ENCODE measurements at places on chromosomes 7 and 10.

DNA sequence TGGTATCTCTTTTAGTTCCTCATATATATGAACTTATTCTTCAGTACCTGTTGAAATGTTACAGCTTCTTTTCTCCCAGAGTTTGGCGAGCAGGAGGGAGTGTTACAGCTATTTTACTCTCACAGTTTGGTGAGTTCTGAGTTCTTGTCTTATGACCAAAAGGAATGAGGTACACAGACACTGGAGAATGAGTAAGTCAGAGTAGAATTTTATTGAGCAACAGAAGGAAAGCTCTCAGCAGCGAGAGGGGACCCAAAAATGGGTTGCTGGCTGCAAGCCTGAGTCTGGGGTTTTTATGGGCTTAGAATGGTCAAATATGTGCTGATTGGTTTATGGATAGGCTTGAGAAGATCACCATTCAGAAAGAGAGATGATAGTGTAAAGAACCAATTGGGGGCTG lies 175.2 kb downstream of the CDK14 start:
- DNase-seq, result no peak

GRCh38 chr10:70274643-70275042 lies 9.2 kb downstream of the NPFFR1 start:
- no peak for DNase-seq

GRCh38 chr7:103613655-103614642 lies 167.9 kb upstream of the SLC26A5 start:
- DNase-seq, result no peak

- DNase-seq, result no peak
Measured at GRCh38 chr10:51008346-51008745, 65.9 kb upstream of the PRKG1 start.

DNA sequence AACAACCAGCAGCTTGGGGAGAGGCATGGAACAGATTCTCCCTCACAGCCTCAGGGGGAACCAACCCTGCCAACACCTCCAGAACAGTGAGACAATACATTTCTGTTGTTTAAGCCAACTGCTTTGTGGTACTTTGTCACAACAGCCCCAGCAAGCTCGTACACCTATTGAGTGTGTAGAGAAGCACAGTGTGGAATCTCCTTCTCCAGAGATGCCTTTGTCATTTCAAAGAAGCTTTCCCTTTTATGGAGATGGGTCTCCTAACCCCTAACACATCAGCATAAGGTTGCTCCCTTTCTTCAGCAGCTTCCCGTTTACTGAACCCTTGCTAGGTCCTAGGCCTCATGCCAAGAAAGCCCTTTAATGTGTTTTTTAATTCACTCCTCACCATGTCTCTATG lies 60.7 kb upstream of the AGK start:
- no peak for DNase-seq

DNA sequence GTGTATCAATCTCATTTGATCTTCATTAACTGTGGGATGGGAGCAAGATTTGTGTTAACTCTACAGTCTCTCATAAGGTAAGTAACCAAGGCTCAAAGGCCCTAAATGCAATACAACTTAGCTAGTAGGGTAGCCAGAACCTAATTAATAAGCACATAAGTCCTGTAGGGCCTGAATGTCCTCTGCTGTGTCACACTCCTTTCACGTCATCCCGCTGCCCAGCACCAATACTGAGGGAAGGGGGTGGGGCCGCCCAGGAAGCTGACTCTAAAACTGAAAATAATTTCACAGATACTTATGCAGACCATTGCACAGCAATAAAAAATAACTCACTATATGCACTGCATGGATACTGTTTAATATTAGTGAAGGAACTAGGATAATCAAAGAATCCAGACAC lies 13.7 kb downstream of the CCDC6 start:
- DNase-seq, result no peak

DNA sequence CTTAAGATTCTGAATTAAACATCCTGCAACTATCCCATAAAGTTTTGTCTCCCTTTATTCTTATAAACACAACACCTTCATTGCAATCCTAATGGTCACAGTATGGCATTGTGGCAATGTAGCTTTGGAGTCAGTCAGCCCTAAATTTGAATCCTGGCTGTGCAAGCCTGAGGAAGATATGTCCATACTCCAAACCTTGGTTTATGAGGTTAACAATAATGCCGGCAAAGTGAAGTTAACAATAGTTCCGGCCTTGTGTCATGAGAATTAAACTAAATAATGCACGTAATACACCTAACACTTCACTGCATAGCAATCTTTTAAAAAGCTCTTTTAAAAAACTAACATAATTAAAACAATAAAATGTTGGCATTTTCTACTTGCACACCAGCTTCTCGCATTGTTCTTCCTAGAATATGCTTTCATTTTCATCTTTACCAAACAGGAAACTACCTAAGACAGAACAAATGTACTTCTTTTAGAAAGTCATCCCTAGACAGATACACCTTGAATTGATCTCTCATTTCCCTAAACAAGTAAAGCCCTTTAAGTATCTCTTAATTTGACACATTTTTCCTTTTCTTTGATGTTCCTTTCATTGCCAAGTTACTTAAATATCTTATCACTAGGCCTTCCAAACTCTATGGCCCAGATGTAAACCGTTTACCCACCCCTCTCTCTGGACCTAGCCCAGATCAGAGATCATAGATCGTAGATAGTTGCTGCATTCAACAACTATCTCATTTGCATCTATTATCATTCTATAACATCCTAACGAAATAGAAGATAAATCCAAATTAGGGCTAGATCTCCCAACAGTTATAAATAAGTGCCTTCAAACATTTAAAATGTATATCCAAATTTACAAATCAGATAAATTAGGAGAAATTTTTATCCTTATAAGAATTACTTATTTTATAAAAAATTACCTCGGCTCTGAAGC lies 66.7 kb downstream of the CREB3L2 start:
- DNase-seq, result no peak

- no peak for DNase-seq
Measured at GRCh38 chr10:30559180-30559579, 70.4 kb downstream of the LYZL2 start.

GRCh38 chr10:129883029-129883428 lies 81.0 kb downstream of the EBF3 start:
- DNase-seq, result no peak

DNA sequence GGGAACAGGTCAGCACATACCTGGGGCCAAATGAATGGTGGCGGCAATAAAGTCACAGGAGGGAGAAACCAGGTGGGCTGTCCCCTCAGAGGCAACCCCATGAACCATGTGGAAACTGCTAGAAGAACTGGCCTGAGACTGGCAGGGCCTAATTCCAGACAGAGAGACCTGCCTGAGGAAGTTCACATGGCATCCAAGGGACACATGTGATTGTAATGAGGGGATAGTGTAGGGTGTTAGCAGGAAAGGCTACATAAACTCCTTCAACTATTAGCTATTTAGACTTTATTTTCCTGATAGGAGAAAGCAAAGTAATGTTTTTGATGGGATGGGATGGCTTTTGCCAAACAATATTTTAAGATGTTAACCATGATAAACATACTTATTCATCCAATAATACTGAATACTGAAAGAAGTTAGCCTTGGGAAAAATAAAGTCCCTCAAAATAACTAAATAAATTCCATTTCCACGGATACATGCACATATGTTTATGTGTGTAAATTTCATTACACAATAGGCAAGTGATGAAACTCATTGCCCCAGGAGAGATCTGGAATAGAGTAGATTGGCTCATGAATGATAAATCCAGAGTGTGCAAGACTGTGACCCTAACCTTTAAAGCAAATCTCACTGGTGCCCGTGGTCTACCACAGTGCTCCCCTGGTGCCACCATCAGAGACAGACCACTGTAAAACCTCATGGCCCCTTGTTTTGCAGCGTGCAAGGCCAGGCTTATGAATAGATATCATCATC lies 137.0 kb downstream of the NRF1 start:
- DNase-seq, result no peak

DNA sequence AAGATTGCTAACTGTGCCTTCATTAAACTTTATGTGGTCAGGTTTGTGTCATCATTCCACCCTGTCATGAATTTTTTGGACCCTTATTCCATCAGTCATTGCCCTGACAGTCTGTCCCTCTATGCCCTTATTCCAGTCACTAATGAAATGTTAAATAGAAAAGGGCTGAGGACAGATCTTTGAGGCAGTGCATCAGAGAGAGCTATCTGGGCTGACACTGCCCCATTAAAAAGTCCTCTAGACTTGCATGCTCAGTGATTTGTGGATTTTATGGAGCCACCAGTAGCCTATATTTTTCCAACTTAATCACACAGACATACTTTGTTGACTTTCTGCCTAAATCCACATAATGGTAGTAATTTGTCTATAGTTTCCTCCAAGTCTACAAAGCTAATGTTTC lies 264.7 kb upstream of the YAE1 start:
- no peak for DNase-seq

GRCh38 chr10:118307859-118308258 lies 34.3 kb downstream of the FAM204A start:
- DNase-seq, result no peak

- no peak for DNase-seq
Measured at GRCh38 chr10:46220187-46220586, 66.6 kb upstream of the ANTXRL start.

DNA sequence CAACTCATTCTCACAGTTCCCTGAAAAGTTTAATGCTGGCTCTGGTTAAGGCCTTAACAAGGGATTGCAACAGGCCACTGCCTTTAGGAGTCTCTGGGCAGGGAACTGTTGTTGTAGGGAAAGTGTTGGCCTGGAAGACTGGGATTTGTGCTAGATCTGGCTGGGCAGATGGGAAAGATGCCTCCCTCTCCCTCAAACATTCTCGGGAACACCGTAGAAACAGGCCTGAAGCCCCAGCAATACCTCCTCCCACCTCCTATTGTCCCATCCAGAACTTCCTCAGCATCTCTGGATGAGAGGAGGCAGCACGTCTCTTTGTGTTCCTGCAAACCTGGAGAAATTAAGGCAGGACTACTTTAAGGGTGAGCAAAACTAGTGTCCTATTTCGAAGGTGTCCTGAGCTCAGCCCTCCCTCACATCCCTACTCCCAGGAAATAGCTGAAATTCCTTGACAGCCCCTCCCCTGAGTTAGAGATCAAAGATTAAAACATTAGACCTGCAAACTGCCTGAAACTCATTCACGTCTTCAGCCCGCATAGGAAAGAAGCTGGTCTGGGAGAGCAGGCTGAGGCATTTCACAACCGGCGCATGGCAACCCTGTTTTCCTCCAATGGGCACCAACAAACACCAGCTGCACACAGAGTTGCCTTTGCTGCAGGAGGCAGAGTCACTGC lies 10.9 kb upstream of the MAP3K8 start:
- DNase-seq, result no peak

DNA sequence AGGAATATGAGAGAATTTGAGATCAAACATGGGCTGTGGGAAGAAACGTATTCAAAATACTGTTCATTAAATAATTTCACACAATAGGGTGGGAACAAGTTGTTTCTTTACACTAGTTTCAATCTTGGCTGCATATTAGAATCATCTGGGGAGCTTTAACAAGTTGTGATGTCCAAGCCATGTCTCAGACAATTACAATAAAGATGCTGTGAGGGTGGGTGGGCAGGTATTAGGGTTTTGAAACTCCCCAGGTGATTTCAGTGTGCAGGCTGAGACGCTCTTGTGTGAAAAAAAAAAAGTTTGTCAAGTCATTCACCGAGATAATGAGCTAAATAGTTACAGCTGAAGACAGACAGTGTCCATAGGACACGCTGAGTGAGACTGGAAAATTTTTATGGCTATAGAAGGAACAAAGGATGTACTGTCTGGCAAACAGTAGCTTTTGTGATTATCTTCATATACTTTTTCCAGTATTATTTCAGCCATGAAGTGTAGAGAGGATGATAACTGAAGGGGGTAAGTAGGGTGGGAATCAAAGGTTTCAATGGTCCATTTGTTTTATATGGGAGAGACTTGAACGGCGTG lies 12.6 kb upstream of the LAMB4 start:
- no peak for DNase-seq

DNA sequence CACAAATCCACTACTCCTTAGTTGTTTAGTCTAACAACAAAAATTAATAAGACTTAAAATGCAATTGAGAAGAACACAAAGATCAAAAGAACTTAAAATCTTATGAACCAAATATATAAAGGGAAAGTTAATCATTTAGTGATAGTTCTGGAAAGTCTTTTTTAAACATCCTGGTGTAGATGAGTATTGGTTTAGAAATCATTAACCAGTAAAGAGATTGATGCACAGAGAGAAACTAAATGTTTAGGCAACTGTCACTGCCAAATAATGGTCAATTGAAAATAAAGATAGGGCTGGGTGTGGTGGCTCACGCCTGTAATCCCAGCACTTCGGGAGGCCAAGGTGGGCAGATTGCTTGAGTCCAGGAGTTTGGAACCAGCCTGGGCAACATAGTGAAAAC lies 44.9 kb downstream of the SP8 start:
- DNase-seq, result no peak
